Activated CD8-positive, alpha-beta memory T cell treated with anti-CD3 and anti-CD28 coated beads for 36 hours (primary cell): ENCODE measurements at places on chromosomes 2 and 18. TPM values are rescaled to one million over a fixed set of nuclear protein-coding genes. Genes with fewer than 3 reads are reported as not detected.

Gene PRSS56
- total RNA-seq, result not detected

Gene SMYD5
- 44.9 TPM for total RNA-seq

Gene ANXA4
- 28.0 TPM for total RNA-seq

Gene GULP1
- not detected for total RNA-seq

Gene UGT1A8
- total RNA-seq, result not detected

Gene IL1F10
- total RNA-seq, result not detected

Gene LRP2
- total RNA-seq, result 0.17 TPM

Gene CABYR
- 1.2 TPM for total RNA-seq

Gene TRABD2A
- total RNA-seq, result 28.5 TPM

Gene PAIP2B
- total RNA-seq, result 1.9 TPM

Gene FSHR
- not detected for total RNA-seq

Gene CPSF3
- total RNA-seq, result 79.6 TPM

Gene RUFY4
- not detected for total RNA-seq

Gene IGFBP5
- not detected for total RNA-seq

Gene SCN9A
- not detected for total RNA-seq

Gene TFCP2L1
- total RNA-seq, result 0.13 TPM

Gene ACVR1C
- total RNA-seq, result 0.44 TPM

Gene ANKRD30B
- total RNA-seq, result not detected

Gene TMEM163
- total RNA-seq, result 0.08 TPM

Gene SLC16A14
- total RNA-seq, result 1.2 TPM

Gene DHRS9
- total RNA-seq, result 0.19 TPM

Gene TUBA4B
- total RNA-seq, result not detected

Gene ZNF521
- not detected for total RNA-seq

Gene NPPC
- not detected for total RNA-seq

Gene PTPN4
- 34.1 TPM for total RNA-seq

Gene C2orf81
- 3.8 TPM for total RNA-seq

Gene IL36RN
- total RNA-seq, result not detected

Gene CD226
- total RNA-seq, result 186 TPM

Gene MBD1
- 84.5 TPM for total RNA-seq

Gene CRYGD
- not detected for total RNA-seq

Gene PLEK
- total RNA-seq, result 20.0 TPM

Gene SMAD2
- total RNA-seq, result 267 TPM

Gene SPHKAP
- not detected for total RNA-seq

Gene EPHA4
- total RNA-seq, result 2.3 TPM

Gene SMARCAL1
- total RNA-seq, result 28.4 TPM

Gene NXPH2
- not detected for total RNA-seq

Gene TRPM8
- not detected for total RNA-seq

Gene MYOM1
- total RNA-seq, result 0.59 TPM

Gene SCYGR4
- total RNA-seq, result not detected

Gene C1QL2
- total RNA-seq, result not detected

Gene ARMC9
- 7.4 TPM for total RNA-seq

Gene PTRHD1
- total RNA-seq, result 27.1 TPM

Gene CAVIN2
- not detected for total RNA-seq

Gene PDE11A
- total RNA-seq, result not detected

Gene ARHGAP15
- 36.4 TPM for total RNA-seq

Gene GPR55
- total RNA-seq, result 4.4 TPM

Gene BCL11A
- 0.15 TPM for total RNA-seq

Gene MC2R
- not detected for total RNA-seq

Gene HES6
- total RNA-seq, result 6.0 TPM

Gene CLEC4F
- not detected for total RNA-seq

Gene GTF2A1L
- not detected for total RNA-seq

Gene MC4R
- total RNA-seq, result not detected

Gene MAP3K19
- not detected for total RNA-seq

Gene LDAH
- 28.8 TPM for total RNA-seq

Gene DNAH6
- total RNA-seq, result 0.06 TPM
